ENCODE measurements at places on chromosomes 3 and 15.

- DNase-seq: no peak
These were observed 15.6 kb upstream of the IL1RAP start for GRCh38 chr3:190498293-190498692.

GRCh38 chr3:151290673-151291072, 12.3 kb upstream of the P2RY14 start:
- no peak for DNase-seq

- DNase-seq: peak; percentile 18
These were observed 18.8 kb upstream of the SSUH2 start for GRCh38 chr3:8663177-8664061.

- DNase-seq: no peak
These were observed 54.6 kb upstream of the PIAS1 start for GRCh38 chr15:67999320-68000100.

DNA sequence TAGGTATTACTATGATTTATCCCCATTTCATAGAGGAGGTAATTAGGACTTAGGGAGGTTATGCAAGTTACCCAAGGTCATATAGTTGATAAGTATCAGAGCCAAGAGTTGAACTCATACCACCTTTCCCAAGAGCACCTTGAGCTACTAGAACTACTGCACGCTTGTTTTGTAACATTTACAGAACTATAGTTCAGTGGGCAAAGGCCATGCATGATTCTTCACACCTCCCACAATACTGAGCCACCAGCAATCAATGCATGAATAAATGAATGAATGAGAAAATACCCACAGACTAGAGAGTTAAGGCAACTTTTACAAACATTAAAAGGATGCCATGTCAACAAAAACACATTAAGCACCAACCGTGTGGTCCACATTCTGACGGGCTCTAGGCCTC, 46.8 kb downstream of the LIPC start:
- no peak for DNase-seq

DNA sequence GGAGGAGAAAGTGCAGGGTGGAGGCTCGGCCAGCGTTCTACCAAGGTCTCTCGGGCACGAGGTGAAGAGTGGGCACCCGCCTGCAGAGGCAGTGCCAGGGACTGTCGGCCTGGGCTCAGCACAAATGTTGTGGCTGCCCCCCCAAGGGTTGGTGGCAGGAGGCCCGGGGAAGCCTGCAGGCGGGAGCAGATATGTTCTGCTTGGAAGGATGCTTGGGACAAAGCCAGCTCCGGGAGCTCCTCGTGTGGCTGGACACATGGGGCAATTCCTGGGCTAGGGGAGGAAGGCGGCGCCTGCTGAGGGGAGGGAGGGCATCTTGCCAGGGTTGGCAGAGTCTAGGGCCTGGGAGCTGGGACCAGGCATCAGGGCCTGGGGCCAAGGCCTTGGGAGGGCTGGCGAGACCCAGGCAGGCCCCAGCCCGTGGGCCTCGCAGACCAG, 30.4 kb upstream of the FBLN2 start:
- no peak for DNase-seq

DNA sequence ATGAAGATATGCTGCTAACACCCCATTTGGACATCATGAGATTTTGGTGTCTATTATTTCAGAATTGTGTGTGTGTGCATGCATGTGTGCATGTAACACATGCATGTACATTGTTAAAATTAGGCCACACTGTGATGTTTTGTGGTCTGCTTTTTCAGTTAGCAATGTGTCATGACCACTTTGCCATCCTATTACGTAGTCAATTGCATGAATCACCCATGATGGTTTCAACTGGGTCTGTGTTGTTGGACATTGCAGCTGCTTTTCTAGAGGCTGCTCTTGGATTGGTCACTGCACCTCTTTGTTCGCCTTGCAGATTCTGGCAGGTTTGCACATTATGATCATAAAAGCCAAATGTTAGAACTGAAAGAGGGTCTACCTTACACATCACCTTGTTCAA, 101.0 kb upstream of the THBS1 start:
- DNase-seq: no peak

GRCh38 chr3:53691885-53692284, 154.3 kb downstream of the CHDH start:
- DNase-seq: no peak

DNA sequence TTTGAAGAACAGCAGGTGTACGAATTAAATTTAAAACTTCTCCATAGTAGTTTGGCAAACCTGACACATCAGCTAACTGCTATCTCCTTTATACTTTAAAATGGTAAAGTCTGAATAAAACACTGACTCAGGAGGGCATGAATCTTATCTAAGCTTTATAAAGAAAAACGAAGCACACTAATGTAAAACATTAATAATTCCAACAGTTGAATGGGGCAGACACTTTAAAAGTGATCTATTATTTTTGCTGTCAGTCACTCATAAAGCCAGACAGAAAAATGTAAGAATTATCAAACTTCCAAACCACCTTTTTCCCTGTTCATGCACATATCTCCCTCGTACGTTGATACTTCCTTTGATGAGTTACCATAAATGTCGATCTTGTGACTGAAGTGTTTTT, 2.6 kb downstream of the ARF4 start:
- DNase-seq: no peak

DNA sequence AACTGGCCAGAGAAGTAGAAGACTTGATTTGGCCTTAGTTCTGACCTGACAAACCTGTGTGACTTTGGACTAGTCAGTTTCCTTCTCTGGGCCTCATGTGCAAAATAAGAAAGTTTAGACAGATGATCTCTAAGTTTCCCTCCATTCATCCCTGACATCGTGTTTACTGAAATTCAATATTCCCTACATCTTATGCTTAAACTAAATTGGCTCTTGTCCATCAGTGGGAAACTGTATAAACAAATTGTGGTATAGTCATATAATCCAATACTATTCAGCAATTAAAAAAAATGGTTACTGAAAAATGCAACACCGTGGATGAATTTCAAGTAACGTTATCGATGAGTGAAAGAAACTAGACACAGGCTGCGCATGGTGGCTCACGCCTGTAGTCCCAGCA, 64.4 kb upstream of the HRH1 start:
- DNase-seq: no peak

- DNase-seq: no peak
These were observed 4.1 kb upstream of the EOMES start for GRCh38 chr3:27726240-27726639.

DNA sequence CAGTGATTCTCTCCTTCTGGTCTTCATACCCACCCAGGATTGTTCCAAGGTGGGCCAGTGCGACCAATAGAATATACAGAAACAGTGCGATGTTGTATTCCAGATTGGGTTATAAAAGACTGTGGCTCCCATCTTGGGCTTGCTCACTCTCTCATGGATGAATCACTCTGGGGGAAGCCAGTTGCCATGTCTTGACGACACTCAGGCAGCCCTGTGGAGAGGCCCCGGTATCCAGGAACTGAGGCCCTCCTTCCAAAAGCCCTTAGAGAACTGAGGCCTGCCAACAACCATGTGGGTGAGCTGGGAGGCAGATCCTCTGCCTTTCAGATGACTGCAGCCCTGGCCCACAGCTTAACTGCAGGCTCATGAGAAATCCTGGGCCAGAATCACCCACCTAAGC, 57.2 kb downstream of the SH3GL3 start:
- DNase-seq: no peak

- DNase-seq: no peak
These were observed 252.0 kb upstream of the PROK2 start for GRCh38 chr3:72036899-72037298.

- no peak for DNase-seq
These were observed 61.1 kb downstream of the CCNL1 start for GRCh38 chr3:157098823-157099185.

GRCh38 chr3:103381296-103382079, 946.7 kb downstream of the ZPLD1 start:
- no peak for DNase-seq

DNA sequence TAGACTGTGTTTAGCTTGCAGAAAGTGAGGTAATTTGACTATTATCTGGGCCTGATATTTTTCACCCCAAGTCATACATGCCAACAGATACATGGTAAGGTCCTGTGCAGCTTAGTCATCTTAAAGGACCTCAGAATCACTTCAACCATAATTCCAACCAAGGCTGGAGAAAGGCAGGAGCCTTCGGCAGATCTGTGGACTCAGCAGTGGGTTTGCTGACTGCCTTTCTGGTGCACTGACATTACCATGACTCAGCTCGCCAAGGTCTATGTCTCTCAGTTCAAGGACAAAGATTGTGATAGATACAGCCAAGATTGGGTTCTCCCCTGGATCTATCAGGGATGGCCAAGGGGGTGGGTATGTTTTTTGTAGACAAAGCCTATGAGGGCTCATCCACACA, 32.7 kb downstream of the LYZL4 start:
- DNase-seq: no peak

GRCh38 chr3:137300703-137301102, 342.9 kb downstream of the IL20RB start:
- DNase-seq: no peak

DNA sequence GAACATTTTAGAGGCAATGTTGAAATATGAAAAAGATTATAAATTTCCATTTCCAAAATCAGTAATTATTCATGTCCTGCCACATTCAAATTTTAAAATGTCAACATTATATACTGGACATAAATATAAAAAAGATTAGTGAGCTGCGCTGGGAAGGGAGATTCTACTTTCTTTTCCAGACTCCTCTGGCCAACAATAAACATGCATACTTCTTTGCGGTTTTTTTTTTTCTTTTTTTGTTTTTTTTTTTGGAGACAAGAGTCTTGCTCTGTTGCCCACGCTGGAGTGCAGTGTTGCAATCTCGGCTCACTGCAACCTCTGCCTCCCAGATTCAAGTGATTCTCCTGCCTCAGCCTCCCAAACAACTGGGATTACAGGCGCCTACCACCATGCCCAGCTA, 105.5 kb downstream of the ADAM10 start:
- DNase-seq: no peak

GRCh38 chr15:89199746-89200145, 21.6 kb downstream of the RLBP1 start:
- no peak for DNase-seq

DNA sequence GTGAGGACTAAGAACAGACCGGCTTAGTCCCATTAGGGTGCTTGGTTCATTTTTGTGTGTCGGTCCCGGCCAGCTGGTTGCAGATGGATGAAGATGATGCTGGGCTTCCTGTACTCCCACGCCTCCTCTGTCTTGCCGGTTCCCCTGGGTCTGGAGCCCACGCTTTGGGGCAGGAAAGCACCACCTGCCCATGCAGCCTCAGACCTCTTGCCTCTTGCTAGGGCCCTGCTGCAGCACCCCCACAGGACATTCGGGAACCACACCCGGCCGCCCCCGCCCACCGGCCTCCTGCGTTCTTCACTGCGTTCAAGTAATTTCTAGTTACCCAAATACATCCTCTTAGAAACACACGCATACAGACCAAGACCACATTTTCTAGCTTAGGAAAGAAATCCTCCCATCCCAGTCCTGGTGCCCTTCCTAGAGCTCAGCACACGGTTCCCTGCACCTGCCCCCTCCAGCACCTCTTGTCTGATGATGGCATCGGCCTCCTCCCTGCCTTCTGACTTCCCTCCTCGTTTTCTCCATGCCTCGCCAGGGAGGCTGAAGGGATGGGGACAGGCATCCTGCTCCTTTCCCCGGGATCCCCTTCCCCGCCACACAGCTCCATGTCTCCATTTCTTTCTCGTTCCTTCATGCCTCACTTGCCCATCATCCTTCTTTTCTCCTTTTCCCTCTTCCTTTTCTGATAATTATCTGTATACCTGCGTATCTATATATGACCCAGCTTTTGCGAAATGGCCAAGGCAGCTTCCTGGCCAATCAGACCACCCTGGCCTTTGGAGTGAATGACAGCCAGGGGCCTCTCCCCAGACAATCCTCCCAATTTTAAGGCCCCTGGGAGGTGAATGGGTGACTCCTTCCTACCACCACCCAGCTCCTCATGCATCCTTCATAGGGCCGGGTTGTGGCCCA, 30.9 kb downstream of the FAM3D start:
- no peak for DNase-seq

DNA sequence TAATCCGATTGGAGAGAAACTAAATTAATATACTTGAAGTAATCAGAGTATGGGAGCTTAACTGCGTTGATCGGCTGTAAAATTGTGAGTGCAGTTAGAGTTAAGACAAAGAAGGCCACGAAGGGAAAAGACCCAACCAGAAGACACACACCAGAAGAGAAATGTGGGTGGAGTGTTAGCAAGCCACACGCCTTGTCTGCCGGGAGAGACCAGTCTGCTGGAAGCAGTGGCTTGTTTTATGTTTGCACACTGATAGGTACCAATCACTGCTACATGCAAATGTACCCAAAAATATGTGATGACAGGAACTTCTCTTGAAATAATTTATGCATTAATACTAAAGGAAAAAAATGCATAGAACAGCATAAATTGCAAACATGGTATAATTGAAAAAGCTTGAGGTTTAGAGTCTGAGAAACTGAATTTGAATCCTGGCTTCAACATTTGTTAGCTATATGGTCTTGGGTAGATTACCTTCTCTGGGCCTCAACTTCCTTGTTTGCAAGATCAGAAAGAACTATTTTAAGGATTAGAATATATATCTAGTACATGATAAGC, 23.1 kb downstream of the EEFSEC start:
- DNase-seq: no peak

DNA sequence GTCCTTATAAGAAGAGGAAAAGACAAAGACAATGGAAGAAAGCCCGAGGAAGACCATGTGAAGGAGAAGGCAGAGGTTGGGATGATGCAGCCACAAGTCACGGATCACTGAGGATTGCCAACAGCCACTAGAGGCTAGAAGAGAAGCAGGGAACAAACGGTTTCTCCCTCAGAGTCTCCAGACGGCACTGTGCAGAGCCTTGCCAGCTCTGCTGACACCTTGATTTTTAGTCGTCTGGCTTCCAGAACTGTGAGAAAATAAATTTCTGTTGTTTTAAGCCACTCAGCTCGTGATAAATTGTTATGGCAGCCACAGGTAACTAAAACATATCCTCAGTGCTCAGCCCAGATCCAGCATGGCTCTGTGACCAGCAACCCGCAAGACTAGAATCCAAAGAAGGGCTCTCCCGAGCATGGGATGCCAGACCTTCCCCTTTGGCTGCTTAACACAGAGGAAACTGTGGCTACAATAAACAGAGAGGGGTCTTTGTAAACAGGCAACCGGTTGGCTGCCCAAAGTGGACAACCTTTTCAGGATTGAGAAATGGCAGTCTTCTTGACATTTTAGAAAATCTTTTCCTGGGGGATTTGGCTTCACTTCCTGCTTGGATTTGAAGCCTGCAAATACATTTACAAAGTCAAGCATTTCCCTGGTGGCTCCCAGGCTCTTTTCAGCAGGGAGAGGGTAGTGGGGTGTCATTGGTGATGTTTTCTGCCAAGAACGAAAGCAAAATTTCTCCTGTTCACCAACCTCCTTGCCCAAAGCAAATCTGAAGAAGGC, 88.7 kb upstream of the ADPGK start:
- DNase-seq: no peak

- no peak for DNase-seq
These were observed 32.8 kb downstream of the CYFIP1 start for GRCh38 chr15:22947101-22948000.

GRCh38 chr3:181176601-181177000, 187.1 kb upstream of the DNAJC19 start:
- DNase-seq: no peak

DNA sequence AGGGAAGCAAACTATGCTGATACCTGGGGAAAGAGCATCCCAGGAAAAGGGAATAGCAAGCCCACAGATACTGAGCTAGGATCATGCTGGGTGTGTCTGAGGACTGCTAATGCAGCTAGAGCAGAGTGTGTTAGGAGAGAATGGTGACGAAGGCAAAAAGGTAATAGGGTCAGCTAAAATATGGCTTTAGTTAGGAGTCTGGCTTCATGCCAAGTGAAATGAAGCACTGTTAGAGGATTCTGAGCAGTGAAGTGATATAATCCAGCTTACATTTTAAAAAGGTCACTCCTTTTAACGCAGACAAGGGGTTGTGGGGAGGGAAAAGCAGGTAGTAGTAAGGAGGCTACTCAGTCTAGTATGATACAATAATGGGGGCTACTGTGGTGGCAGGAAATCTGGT, 30.4 kb downstream of the SECISBP2L start:
- no peak for DNase-seq

Data from stimulated activated CD8-positive, alpha-beta memory T cell treated with anti-CD3 and anti-CD28 coated beads, Interleukin-15, amount 100 ng/mL, for 48 hours (primary cell).